Esophagus squamous epithelium (tissue), 5 donors: ENCODE measurements at places on chromosomes 7 and 10. TPM values are rescaled to one million over a fixed set of nuclear protein-coding genes. Genes with fewer than 3 reads are reported as not detected.
A peak's percentile ranks its signal among the peaks of the same experiment; 100 is the strongest.

Gene COMMD3
- total RNA-seq: 26.5 TPM

Gene SPDYE3
- total RNA-seq: not detected

Gene POMZP3
- total RNA-seq: 6.3 TPM

Gene DRGX
- total RNA-seq: not detected

Gene FBXL13
- 0.45 TPM for total RNA-seq

Gene CYP3A4
- not detected for total RNA-seq

DNA sequence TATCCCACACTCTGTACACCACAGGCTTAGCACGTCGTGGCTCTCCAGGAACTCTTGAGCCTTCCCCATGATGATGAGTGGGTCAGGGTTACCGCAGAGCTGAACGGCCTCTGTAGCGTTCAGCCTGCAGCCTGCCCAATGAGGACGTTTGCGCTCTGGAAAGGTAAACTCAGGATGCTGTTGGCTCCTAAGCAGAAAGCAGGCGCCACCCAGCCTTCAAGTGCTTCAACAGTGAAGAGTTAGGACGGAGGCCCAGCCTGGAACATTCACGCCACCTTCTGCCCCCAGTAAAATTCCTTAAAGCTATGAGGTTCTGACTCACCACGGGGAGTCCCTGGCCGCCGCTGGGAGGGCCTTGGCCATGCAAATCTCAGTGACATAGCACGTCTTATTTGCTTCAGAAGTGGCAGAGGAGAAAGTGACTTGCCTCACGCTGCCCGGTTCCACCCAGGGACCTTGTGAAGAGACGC lies 161.5 kb upstream of the SH2B2 start:
- H3K4me3 ChIP-seq: no peak overlapping the region
- peaks cover 18% of the 10 kb centered on the region for H3K4me1 ChIP-seq
- H3K36me3 ChIP-seq: no peaks in the 10 kb centered on the region
- no peaks in the 10 kb centered on the region for H3K27me3 ChIP-seq
- H3K27ac ChIP-seq: peak overlapping the region; percentile 12
- DNase-seq: no peak

DNA sequence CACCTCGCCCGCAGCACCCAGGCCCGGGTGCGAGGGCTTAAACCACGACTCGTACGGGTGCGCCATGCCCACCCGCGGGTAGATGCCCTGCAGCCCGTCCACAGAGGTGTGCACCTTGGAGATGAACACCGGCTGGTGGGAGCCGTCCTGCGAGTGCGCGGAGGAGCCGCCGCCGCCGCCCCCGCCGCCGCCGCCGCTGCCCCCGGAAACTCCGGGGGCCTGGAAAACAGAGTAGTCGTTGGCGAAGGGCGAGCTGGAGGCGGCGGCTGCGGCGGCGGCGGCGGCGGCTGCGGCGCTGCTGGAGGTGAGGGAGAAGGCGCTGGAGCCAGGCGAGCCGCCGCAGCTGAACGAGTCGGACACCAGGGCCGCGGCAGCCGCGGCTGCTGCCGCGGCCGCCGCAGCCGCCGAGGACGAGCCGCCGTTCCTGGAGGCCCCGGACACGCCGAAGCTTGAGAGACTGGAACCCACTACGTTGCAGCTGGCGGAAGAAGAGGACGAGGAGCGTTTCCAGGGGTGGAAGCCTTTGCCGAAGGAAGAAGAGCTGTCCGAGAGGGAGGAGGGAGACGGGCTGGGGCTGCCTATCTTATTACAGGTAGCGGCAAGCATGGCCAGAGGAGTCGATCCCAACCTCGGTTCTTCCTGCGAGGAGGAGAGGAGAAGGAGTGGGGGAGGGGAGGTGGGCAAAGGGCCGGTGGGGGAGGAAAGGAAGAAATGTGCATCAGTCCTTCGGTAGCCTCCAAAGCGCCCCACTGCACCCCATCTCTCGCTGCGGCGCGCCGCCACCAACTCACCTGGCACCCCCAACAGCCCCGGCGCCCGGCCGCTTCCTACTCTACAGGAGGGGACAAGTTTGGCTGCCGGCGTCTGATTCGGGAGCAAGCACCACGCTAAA lies 1.3 kb downstream of the SP8 start:
- no peak overlapping the region for H3K27ac ChIP-seq
- H3K36me3 ChIP-seq: no peaks in the 10 kb centered on the region
- peaks cover 44% of the 10 kb centered on the region for H3K4me1 ChIP-seq
- DNase-seq: no peak

- no peak overlapping the region for H3K4me3 ChIP-seq
- no peaks in the 10 kb centered on the region for H3K4me1 ChIP-seq
- H3K36me3 ChIP-seq: peaks cover 8% of the 10 kb centered on the region
- no peak for DNase-seq
- H3K27me3 ChIP-seq: no peaks in the 10 kb centered on the region
These were observed 8.7 kb downstream of the WIPI2 start for GRCh38 chr7:5198741-5199140.

DNA sequence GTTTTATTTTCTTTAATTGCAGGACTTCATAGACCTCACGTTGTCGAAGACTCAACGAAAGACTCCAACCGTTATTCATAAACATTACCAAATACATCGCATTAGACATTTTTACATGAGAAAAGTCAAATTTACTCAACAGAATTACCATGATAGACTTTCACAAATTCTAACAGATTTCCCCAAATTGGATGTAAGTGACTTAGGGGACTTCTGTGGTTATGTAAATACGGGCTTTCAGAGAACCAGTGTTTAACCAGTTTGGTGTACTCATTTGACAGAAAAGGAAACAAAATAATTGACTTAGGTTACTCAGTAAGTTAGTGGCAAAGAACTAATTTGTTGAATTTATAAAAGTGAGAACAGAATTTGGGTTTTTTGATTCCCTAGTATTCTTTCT lies 4.2 kb downstream of the GTPBP4 start:
- H3K27me3 ChIP-seq: no peaks in the 10 kb centered on the region
- DNase-seq: no peak
- no peak overlapping the region for H3K27ac ChIP-seq
- H3K4me3 ChIP-seq: no peak overlapping the region
- H3K36me3 ChIP-seq: peaks cover 20% of the 10 kb centered on the region
